Bronchial epithelial cell (primary cell): ENCODE measurements at places on chromosomes 5 and 9. TPM values are rescaled to one million over a fixed set of nuclear protein-coding genes. Genes with fewer than 3 reads are reported as not detected.

The ZNF474 gene
- total RNA-seq, result 0.13 and 0.26 TPM in 2 replicates

The PTGS1 gene
- 0.77 and 1.3 TPM in 2 replicates for total RNA-seq

The SLC6A3 gene
- not detected in 2 replicates for total RNA-seq

The SPINK6 gene
- total RNA-seq, result not detected in 2 replicates

The NR4A3 gene
- total RNA-seq, result not detected in 2 replicates

The RGS7BP gene
- total RNA-seq, result not detected in 2 replicates

The CARTPT gene
- not detected in 2 replicates for total RNA-seq

The LRRC70 gene
- total RNA-seq, result 1.0 and 1.6 TPM in 2 replicates

The BHMT2 gene
- not detected in 2 replicates for total RNA-seq

The SLC25A2 gene
- total RNA-seq, result 0.13 TPM in 1 of 2 replicates, not detected in the other

The PCDHA9 gene
- total RNA-seq, result under 0.01 TPM in 2 replicates
